NCI-H345 (cell line): ENCODE measurements at places on chromosomes 3 and 15.

GRCh38 chr3:158830391-158830790 is 28.5 kb downstream of the MFSD1 start:
- no peak for DNase-seq

DNA sequence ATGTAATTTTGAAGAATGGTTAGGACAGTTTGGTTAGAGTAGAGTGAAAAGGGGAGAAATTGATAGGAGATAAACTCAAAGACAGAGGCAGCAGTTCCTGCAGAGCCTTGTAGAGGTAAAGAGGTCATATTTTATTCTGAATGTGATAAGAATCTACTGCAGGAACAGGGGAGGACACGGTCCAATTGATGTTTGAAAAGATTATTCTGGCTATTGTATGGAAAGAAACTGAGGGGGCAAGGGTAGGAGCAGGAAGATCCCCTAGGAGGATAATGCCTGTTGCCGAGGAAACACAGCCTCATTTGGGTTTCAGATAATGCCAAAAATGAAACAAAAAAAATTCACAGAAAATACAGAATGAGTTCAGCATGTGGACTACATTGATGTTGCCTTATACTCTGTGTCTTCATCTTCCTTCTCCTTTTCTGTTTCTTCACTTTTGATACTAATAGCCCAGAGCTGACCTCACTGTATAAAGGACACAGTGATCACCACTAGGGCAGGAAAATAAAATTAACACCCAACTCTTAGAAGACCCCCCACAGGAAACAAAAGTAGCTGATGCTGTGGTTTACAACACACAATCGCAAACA is 454.6 kb upstream of the UBE2E2 start:
- no peak for DNase-seq

DNA sequence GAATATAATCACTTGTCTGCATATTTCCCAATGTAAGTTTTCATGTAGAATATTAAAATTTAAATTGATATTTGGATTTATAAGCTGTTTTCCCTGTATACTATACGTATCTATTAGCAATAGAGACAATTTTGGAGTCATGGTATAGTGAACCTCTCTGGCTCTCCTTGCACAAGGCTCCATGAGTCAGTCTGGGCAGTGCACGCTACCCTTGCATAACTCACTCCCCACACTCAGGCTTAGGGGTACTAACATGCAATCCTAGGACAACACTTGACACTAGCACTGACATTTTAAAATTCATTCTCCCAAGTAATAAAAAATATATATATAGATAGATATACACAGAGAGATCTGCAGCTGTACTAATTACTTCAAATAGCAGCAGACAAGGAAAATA is 39.2 kb downstream of the SLC24A1 start:
- no peak for DNase-seq

DNA sequence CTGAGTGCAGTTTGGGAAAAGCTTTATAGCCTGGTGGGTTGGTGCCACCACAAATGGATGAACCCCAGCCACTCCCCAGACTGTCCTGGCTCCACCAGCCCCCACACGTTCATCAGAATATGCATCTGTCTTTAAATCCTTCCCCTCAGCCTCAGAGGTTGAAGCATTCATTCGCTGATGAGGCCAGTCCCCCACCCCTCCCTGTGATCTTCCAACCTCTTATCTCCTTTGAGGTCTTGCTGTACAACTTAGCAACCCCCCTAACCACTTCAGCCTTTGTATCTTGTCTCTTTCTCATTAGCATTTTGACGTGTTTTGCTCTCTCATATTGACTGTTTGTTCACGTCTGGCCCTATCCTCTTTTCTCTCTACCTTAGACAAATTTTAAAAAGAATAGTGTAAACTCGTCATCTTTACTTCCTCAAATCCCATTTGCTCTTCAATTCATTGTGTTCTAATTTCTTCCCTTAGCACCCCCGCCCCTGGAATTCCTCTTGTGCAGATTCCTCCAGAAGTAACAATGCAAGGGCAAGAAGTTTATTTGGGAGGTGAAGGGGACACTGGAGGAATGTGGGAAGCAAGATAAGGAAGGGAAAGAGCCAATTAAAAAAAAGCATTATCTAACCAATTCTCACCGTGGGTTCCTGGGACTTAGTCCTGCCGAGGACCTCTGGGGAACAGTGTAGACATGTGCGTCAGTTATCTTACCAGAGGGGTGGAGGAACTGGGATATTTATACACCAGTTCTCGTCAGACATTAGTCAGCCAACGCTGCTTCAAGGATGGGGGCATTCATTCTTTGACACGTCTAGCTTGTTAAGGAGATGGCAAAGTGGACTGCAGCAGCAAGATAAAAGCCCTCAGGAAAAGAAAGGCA is 38.6 kb downstream of the MOBP start:
- no peak for DNase-seq

DNA sequence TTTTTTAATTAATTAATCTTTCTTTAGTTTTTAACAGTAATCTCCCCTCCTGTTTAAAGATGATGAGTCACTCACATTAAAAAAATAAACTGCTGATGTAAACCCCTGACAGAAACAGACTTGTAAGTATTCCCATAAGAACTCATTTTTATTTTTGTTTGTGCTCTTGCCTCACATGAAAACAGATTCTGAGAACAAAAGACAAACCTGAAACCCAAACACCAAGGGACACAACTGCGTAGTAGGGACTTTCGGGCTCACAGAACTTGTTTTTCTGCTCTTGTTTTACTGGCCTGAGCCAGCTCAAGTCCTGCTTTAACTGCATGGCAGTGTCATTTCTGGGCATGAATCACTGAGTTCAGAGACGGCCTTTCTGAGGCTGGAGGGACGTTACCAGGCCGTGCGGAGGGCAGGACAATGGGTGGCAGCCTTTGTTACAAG is 600.8 kb downstream of the FOXP1 start:
- no peak for DNase-seq

DNA sequence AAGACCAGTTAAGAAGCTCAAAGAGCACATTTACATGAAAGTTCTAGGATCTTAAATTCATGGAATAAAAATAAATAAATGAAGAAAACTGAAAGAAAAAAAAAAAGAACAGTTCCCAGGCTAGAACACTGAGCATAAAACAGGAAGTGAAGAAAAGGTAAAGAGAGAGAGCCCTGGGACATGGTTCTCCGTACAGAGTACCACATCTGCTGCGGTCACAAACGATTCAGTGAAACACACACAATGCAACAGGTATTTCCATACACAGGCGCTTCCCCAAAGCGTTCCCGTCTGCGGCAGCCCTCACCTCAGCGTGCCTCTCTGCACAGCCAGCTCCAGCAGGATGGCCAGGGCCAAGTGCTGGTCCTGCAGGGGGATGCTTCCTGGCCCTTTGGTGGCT is 49.4 kb downstream of the HERC2 start:
- DNase-seq, result no peak

GRCh38 chr3:189096092-189096491 is 75.7 kb upstream of the TPRG1 start:
- DNase-seq, result peak; percentile 34

DNA sequence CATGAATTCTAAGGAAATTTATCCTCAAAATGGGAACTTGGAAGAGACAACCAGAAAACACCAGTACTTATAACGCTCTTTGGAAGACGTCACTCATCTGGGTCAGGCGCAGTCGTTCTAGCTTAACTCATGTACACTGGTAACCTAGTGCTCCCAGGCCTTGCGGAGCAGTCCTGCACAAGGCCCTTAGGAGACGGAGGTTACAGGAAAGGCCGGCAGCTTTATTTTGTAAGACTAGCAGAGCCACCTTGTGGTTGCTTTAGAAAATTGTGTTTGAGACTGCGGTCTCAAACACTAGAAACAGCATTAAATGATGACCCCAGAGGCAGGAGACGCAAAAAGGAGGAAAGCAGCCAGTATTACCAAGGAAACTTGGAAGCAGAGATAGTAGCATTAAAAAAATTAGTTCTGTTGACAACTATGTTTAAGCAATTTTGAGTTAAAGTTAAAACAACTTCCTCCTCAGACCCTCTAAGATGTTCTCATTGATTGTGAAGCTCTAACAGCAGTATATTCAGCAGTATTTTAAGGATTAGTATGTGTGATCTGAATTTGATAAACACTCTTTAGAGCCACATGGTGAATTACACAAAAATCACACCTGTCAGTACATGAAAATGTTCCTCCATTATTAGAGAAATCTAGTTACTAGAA is 141.9 kb upstream of the C2CD4B start:
- peak; percentile 42 for DNase-seq

GRCh38 chr3:72092778-72093177 is 307.8 kb upstream of the PROK2 start:
- no peak for DNase-seq

- no peak for DNase-seq
These were observed 88.7 kb upstream of the AADACL2 start for GRCh38 chr3:151644986-151645385.

GRCh38 chr3:61146010-61146890 is 105.0 kb downstream of the FHIT start:
- DNase-seq, result no peak

DNA sequence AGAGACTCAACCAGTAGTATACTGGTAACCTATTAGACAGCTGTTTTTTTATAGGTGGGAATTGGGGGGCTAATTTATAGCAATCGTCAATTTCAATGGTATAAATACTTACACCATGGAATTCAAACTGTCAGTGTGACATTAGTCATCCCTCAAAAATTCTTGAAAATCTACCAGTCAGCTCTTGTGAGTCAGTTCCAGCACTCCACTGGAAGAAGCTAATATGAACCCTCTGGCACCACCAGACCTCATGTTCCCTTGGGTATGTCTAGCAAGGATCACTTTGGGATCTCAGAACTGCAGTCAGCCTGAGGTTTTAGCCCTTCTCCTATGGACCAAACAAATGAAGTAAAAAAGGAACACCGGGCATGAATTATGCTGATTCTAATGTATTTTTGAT is 11.8 kb upstream of the UACA start:
- DNase-seq, result no peak

- no peak for DNase-seq
These were observed 566.3 kb upstream of the TGFBR2 start for GRCh38 chr3:30040126-30040525.

DNA sequence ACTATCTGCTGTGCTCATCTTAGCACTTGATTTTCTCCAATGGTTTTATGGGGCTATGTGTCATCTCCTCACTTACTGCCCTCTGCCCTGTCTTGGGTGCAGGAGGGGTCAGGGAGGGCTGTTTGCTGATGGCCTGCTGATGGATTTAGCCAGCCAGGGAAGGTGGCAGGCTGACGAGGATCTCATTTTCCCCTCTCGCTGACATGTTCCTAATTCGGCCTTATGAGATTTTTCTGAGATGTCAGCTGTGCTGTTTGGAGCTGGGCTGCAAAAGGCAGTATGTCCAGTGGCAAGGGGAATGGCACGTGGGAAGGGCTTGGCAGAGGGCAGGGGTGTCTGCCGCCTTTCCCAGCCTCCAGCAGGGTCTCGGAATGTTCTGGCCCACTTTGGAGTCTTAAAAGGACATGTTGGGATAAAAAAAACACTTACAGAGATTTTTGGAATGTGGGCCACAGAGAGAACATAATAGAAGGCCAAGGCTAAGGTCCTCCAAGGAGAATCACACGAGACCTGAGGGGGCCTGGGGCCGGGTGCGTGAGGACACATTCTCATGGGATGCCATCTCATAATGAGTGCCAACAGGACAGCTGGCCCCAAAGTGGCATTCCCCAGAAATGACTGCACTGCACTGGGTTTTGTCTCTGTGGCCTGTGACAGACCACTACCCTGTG is 303.8 kb downstream of the TLE3 start:
- no peak for DNase-seq

DNA sequence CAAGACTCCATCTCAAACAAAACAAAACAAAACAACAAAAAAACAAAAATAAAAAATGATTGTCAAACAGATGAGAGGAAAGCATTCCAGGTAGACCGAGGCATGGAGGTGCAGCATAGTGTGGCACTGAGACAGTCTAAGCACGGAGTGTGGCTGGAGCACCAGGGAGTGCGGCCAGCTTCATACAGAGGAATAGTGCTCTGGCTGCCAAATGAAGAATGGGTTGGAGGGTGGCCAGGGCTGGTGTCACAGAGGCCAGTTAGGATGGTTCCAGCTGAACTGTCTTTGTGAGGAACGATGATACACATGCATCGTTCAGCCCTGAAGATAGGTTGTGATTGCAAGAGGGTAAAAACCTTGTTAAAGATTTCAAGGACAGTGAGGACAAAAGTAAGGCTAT is 28.3 kb downstream of the MITF start:
- no peak for DNase-seq

GRCh38 chr3:47452453-47453215 is 23.1 kb downstream of the SCAP start:
- DNase-seq, result no peak

DNA sequence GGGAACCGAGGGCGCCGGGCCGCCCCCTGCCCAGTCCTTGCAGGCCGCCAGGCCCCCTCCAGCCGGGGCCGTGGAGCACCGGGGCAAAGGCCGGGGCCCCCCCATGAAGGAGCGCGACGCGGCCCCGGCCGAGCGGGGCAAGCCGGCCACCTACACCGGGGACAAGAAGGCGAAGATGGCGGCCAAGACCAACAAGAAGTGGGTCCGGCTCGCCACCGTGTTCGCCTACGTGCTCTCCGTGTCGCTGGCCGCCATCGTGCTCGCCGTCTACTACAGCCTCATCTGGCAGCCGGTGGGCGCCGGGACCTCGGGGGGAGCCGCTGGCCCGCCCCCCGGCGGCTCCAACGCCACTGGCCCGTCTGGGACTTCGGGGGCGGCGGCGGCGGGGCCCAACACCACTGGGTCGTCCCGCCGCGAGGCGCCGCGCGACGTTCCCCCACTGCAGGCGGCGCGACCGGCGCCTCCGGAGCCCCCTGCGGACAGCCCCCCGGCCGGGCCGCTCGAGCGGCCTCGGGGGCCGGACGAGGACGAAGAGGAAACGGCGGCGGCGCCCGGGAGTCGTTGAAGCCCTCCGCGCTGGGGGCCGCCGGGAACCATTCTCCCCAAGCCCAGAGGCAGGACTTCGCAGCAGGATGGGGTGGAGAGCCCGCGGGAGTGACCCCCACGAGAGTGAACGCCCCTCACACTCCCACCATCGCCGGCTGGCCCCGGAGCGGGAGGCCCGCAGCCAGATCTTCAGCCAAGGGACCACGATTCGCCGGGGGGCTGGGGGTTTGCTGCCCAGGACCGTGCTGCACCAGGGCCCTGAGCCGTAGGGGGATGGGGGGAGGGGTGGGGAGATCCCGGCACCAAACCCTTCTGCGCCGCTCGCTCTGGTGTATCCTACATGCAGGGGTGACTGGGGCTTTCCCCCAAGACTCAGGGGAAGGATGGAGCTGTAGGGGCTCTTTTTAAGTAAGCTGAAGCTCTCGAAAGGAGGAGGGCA is 753 bp downstream of the INAFM2 start:
- no peak for DNase-seq

GRCh38 chr15:91465696-91466095 is 365.6 kb downstream of the SV2B start:
- DNase-seq, result peak; percentile 92

DNA sequence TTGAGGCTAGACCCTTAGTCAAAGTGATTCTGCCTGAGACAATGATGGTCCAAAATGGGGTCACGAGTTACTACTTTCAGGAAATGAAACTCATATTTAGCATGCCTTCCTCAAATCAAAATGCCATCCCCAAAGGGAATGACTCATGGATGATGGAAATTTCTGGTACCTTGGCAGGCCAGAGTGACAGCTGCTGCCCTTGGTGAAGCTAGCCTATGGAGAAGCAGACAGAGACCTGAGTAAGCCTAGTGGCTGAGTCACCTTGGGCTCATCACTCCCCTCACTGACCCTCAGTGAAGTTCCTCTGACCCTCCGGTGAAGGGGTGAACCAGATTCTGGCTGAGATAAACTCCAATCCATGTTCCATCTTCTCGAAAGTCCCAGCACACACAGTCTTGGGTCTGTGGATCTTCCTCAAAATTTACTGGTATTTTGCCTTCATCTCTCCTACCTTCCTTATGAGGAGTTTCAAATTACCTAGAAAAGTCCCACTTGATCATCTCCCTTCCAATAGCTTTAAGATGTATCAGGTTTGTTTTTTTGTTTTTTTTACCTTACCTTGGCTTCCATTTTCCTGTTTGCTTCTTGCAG is 54.5 kb upstream of the ABHD17C start:
- no peak for DNase-seq
